ENCODE measurements at places on chromosomes 7 and 10. TPM values are rescaled to one million over a fixed set of nuclear protein-coding genes. Genes with fewer than 3 reads are reported as not detected.

UCMA gene
- total RNA-seq: not detected

CPED1 gene
- 8.8 TPM for total RNA-seq

GBX1 gene
- not detected for total RNA-seq

SLC26A3 gene
- total RNA-seq: 3,849 TPM

MYL10 gene
- not detected for total RNA-seq

MYH16 gene
- total RNA-seq: not detected

RBP4 gene
- 6.6 TPM for total RNA-seq

AEBP1 gene
- total RNA-seq: 42.2 TPM

IFIT3 gene
- 5.8 TPM for total RNA-seq

MLLT10 gene
- 35.8 TPM for total RNA-seq

HYCC1 gene
- total RNA-seq: 5.1 TPM

EDRF1 gene
- 24.3 TPM for total RNA-seq

NKX1-2 gene
- not detected for total RNA-seq

SLC13A1 gene
- 1.6 TPM for total RNA-seq

CISD1 gene
- total RNA-seq: 50.4 TPM

MAGI2 gene
- 1.9 TPM for total RNA-seq

FOXI2 gene
- not detected for total RNA-seq

FKBP9 gene
- 87.8 TPM for total RNA-seq

UTF1 gene
- total RNA-seq: not detected

CCZ1B gene
- 65.2 TPM for total RNA-seq

TAS2R5 gene
- total RNA-seq: 2.7 TPM

BTBD16 gene
- total RNA-seq: 0.16 TPM

PPP1R9A gene
- 48.9 TPM for total RNA-seq

NHLRC2 gene
- total RNA-seq: 31.0 TPM

FANK1 gene
- total RNA-seq: 7.4 TPM

SGCE gene
- 70.2 TPM for total RNA-seq

AKR1C4 gene
- total RNA-seq: not detected

ZNF467 gene
- total RNA-seq: 5.1 TPM

CCDC126 gene
- 7.3 TPM for total RNA-seq

OR2A12 gene
- not detected for total RNA-seq

CYP2C19 gene
- 1.5 TPM for total RNA-seq

SSC4D gene
- total RNA-seq: 0.72 TPM

SHOC2 gene
- total RNA-seq: 68.5 TPM

NSMCE4A gene
- 69.8 TPM for total RNA-seq

ORAI2 gene
- 2.8 TPM for total RNA-seq
